Natural killer cell treated with Interleukin-12 subunit alpha and Interleukin-12 subunit beta and Interleukin-15 and Interleukin-18, amount 100 ng/mL, for 72 hours (primary cell): ENCODE measurements at places on chromosomes 4 and X. TPM values are rescaled to one million over a fixed set of nuclear protein-coding genes. Genes with fewer than 3 reads are reported as not detected.
A peak's percentile ranks its signal among the peaks of the same experiment; 100 is the strongest.

- no peak overlapping the region for H3K4me3 ChIP-seq
- no peak for DNase-seq
- no peaks in the 10 kb centered on the region for H3K4me1 ChIP-seq
- no peak overlapping the region for H3K27ac ChIP-seq
- no peaks in the 10 kb centered on the region for H3K36me3 ChIP-seq
- H3K27me3 ChIP-seq = no peaks in the 10 kb centered on the region
These were observed 590.9 kb upstream of the GNPDA2 start for GRCh38 chr4:45317276-45317675.

- H3K27ac ChIP-seq = peak overlapping the region; percentile 85
- no peaks in the 10 kb centered on the region for H3K27me3 ChIP-seq
- DNase-seq = no peak
- peaks cover 6% of the 10 kb centered on the region for H3K36me3 ChIP-seq
These were observed 6.3 kb upstream of the ADD1 start for GRCh38 chr4:2837110-2837903.

Gene PWWP3B
- not detected for total RNA-seq

DNA sequence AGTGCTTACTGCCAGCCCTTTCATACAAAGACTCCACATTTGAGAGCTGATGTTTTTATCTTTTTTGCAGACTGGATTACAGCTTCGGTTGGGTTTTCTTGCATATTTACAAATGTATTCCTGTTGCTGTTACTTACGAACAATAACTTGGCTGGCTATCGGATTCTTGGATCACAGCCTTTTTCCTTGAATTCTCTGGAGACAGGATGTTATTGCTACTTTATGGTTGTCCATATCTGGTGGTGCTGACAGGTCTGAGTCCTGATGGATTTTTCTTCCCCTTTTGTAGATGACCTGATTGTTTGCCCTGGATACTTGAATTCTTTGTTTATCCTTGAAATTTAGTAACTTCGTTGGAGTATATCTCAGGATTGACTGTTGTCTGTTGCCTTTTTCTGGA is 77.7 kb downstream of the PDK3 start:
- no peaks in the 10 kb centered on the region for H3K27me3 ChIP-seq
- peaks cover 17% of the 10 kb centered on the region for H3K36me3 ChIP-seq
- no peaks in the 10 kb centered on the region for H3K4me1 ChIP-seq
- H3K4me3 ChIP-seq = no peak overlapping the region
- DNase-seq = no peak
- H3K27ac ChIP-seq = no peak overlapping the region

Gene ASB9
- not detected for total RNA-seq

DNA sequence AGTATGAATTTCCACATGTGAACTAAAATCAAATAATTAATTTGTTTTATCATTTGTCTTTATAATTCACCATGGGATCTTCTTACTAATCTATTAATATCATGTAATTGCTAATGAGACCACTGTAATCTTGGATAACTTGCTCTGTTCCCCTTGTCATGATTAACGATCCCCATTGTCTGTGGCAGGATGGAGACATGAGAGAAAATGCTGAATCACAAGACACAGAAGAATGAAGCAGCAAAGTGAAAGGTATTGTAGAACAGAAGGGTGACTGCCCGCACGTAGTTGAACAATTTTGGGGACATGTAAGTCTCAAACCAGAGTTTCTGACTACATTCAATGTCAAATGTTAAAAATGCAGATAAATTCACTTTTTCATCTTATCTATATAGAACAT is 135.2 kb downstream of the EPHA5 start:
- no peak overlapping the region for H3K4me3 ChIP-seq
- no peak overlapping the region for H3K27ac ChIP-seq
- DNase-seq = no peak
- H3K27me3 ChIP-seq = no peaks in the 10 kb centered on the region

GRCh38 chr4:170047771-170048354 is 21.7 kb upstream of the MFAP3L start:
- H3K4me3 ChIP-seq = no peak overlapping the region
- no peaks in the 10 kb centered on the region for H3K4me1 ChIP-seq
- H3K27ac ChIP-seq = no peak overlapping the region
- DNase-seq = no peak
- H3K27me3 ChIP-seq = peaks cover 7% of the 10 kb centered on the region

GRCh38 chr4:106096454-106096853 is 201.2 kb downstream of the NPNT start:
- no peaks in the 10 kb centered on the region for H3K4me1 ChIP-seq
- H3K27ac ChIP-seq = no peak overlapping the region
- peaks cover 11% of the 10 kb centered on the region for H3K36me3 ChIP-seq
- no peak for DNase-seq
- H3K4me3 ChIP-seq = no peak overlapping the region

DNA sequence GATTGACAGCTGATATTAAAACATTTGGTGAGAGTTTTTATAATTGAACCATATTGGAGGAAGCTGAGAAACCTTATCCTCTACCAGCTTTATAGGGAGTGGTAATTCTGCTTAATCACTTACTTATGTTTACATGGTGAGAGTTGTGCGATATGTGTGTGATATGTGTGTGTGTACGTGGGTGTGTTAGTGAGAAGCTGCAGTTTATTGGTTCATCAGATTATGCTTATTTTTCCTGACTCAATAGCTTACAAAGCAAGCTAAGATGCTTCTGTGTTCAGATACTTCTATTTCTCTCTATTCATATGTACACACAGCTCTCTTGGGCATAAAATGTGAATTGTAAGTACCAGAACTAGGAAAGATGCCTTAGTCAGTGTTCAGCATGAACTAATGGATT is 343.7 kb downstream of the GRIA2 start:
- no peaks in the 10 kb centered on the region for H3K27me3 ChIP-seq
- H3K36me3 ChIP-seq = no peaks in the 10 kb centered on the region
- no peak for DNase-seq
- no peaks in the 10 kb centered on the region for H3K4me1 ChIP-seq
- no peak overlapping the region for H3K27ac ChIP-seq
- H3K4me3 ChIP-seq = no peak overlapping the region

GRCh38 chr4:6123116-6123515 is 77.2 kb downstream of the JAKMIP1 start:
- H3K4me1 ChIP-seq = no peaks in the 10 kb centered on the region
- no peaks in the 10 kb centered on the region for H3K36me3 ChIP-seq

- H3K4me3 ChIP-seq = no peak overlapping the region
- no peak for DNase-seq
- H3K27ac ChIP-seq = no peak overlapping the region
- H3K4me1 ChIP-seq = no peaks in the 10 kb centered on the region
- no peaks in the 10 kb centered on the region for H3K36me3 ChIP-seq
These were observed 418.9 kb upstream of the CPEB2 start for GRCh38 chr4:14583331-14583730.

Gene RAPGEF2
- total RNA-seq = 14.0 TPM

Gene MSANTD1
- total RNA-seq = 2.0 TPM

DNA sequence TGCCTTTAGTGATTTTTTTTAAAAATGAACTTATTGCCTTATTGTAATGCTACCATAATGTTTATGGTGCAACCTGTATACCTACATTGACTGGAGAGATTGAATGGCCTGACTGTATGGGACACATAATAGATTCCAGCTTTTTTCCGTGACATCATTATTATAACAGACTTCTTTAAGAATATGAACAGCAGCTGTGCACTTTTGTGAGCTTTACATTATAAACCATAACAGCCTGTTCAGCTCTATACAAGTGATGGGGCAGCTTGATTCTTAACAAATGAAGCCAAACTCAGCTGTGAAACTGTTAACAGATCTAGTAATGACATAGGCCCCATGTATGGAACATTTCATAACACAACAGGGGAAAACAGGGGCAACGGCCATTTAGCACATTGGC is 187.0 kb downstream of the BMPR1B start:
- H3K4me1 ChIP-seq = no peaks in the 10 kb centered on the region
- H3K4me3 ChIP-seq = no peak overlapping the region
- H3K36me3 ChIP-seq = no peaks in the 10 kb centered on the region
- H3K27ac ChIP-seq = no peak overlapping the region

DNA sequence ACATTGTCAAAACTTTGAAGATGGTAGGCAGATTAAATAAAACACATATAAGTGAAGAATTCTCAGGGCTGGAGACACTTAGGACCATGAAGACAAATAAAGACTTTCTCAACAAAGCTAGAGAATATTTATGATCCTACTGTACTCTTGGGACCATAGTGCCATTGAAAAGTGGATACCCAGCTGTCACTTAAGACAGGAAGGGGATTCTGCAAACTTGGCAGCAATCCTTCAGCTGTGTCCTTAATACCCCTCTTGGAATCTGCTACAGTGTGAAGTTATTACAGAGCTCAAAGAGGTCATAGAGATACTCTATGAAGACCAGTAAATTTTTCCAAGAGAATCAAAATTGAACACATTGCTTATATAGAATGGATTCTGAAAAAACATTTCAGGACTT is 24.3 kb downstream of the PDE5A start:
- H3K36me3 ChIP-seq = peaks cover 2% of the 10 kb centered on the region
- no peak overlapping the region for H3K4me3 ChIP-seq

GRCh38 chrX:136866337-136867095 is 14.0 kb downstream of the RBMX start:
- peaks cover 26% of the 10 kb centered on the region for H3K4me1 ChIP-seq
- H3K4me3 ChIP-seq = peak overlapping the region; percentile 38
- no peaks in the 10 kb centered on the region for H3K27me3 ChIP-seq
- peaks cover 11% of the 10 kb centered on the region for H3K36me3 ChIP-seq

DNA sequence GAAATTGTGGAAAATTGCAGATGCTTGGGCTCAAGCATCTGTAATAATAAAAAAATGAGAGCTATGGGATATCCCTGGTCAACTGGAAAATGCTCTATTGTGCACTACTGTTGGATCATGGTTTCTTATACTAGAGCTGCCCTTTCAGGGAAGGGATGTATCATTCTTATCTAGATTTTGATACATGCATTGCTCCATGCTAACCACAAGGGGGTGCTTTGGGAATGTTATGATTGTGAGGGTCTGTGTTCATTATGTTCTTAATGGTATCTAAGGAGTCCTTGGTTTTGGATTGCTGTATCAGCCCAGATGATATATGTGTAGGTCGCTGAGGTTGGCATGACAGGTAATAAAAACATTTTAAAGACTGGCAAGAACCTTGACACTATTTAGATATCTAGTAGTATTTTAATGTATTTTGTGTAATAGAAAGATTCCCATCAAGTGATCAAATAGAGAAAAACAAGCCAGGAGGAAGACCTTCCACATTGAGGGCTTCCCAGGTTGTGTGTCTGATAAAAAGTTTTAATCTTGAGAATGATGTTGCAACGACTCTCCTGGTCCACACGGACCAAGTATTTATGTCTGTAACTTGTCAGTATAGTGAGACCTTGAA is 49.2 kb upstream of the TLR2 start:
- H3K27me3 ChIP-seq = no peaks in the 10 kb centered on the region
- peaks cover 3% of the 10 kb centered on the region for H3K4me1 ChIP-seq
- peaks cover 40% of the 10 kb centered on the region for H3K36me3 ChIP-seq

DNA sequence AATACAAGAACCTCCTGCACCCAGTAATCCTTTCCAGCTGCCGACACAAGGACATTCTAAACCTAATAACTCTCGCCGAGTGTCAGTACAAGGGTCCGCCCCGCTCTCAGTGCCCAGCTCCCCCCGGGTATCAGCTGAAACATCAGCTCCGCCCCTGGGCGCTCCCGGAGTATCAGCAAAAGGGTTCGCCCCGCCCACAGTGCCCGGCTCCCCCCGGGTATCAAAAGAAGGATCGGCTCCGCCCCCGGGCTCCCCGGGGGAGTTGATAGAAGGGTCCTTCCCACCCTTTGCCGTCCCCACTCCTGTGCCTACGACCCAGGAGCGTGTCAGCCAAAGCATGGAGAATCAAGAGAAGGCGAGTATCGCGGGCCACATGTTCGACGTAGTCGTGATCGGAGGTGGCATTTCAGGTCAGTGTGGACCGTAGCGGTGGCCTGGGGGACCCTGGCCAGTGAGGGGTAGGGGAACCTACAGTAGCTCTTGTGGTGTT is at the start of gene MAOA:
Gene MAOA, plus strand, starts transcription at position 295 of the 490 bp plus-strand sequence. Its CDS starts 43 bp downstream, at position 338.
- H3K4me1 ChIP-seq = peaks cover 7% of the 10 kb centered on the region
- peak within 1 kb of the TSS; percentile 89 for H3K4me3 ChIP-seq
- H3K27me3 ChIP-seq = peaks cover 16% of the 10 kb centered on the region
- no peaks in the 10 kb centered on the region for H3K36me3 ChIP-seq
- peak within 1 kb of the TSS; percentile 25 for H3K27ac ChIP-seq

DNA sequence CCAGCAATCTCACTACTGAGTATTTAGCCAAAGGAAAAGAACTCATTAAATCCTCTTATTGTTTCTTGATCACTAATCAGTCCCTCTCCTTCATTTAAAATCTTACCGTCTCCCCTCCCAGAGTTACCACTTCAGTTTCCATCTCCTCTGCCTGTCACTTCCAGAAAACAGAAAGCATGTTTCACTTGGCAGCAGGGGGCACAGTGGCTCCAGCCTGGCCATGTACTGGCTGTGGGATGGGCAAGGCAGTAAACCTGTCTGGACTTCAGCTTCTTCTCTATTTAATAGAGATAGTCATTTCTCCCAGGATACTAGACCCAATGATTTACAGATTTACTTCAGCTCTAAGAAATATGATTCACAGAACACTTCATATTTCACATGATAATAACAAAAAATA is 63.2 kb downstream of the CD40LG start:
- peaks cover 5% of the 10 kb centered on the region for H3K36me3 ChIP-seq
- DNase-seq = no peak
- H3K27me3 ChIP-seq = no peaks in the 10 kb centered on the region
- peak overlapping the region; percentile 90 for H3K27ac ChIP-seq
- H3K4me3 ChIP-seq = peak overlapping the region; percentile 81

Gene SMIM10
- 1.4 TPM for total RNA-seq

DNA sequence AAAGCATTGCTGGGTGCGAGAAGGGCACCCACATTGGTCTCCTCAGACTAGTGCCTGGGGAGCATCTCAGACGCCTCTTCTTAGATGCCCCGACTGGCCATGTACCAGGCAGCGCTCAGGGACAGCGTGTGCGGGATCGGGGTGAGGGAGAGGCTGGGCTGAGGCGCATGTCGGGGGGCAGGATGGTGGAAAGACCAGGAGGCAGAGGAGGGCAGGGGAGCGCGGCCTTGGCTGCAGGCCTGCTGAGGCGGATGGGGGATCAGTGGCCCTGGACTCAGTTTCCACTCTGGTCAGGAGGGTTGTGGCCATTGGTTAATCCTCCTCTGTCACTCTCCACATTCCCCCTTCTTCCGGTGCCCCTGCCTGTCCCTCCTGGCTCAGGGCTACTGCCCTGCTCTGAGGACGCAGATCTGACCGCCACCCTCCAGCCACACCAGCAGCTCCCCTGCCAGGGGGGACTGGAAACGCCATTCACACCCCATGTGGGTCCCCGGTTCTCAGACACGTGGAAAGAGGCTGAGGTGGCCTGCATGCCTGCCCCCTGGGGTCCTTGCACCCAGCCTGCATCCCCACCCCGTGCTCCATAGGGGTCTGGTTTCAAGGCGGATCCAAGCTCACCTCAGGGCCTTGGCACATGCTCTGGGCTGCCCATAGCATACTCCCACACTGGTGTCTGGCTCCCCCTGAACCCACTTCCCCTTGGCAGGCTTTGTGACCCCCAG is 105.9 kb downstream of the CPZ start:
- no peak for DNase-seq
- H3K27ac ChIP-seq = no peak overlapping the region
- no peak overlapping the region for H3K4me3 ChIP-seq
- no peaks in the 10 kb centered on the region for H3K4me1 ChIP-seq

Gene PRSS12
- not detected for total RNA-seq
